Activated CD8-positive, alpha-beta T cell treated with anti-CD3 and anti-CD28 coated beads, Interleukin-2, amount 10 ng/mL, durations not matched to agents 7 days and 5 days (primary cell): ENCODE measurements at places on chromosomes 5 and 9. TPM values are rescaled to one million over a fixed set of nuclear protein-coding genes. Genes with fewer than 3 reads are reported as not detected.
A peak's percentile ranks its signal among the peaks of the same experiment; 100 is the strongest.

PTGDS gene
- total RNA-seq, result 1.2 TPM

C9orf153 gene
- 0.42 TPM for total RNA-seq

SLC6A3 gene
- total RNA-seq, result not detected

DIPK1B gene
- total RNA-seq, result 0.16 TPM

OTP gene
- not detected for total RNA-seq

ELAVL2 gene
- not detected for total RNA-seq

DNA sequence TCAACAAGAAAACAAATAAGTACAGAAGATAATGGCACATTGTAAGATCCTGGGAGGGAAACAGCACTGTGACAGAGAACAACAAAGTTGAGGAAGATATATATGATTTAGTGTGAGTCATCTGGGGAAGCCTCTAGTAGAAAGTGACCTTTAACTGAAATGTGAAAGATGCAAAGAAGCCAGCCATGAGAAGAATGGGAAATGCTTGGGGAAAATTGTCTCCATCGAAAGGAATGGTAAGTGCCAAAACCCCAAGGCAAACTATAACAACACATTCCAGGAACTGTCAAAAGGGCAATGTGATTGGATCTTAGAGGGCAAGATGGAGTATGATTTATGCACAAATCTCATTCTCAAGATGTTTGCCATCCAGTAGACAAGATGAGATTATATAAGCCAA, 537.8 kb upstream of the BRINP1 start:
- no peak for DNase-seq

DNA sequence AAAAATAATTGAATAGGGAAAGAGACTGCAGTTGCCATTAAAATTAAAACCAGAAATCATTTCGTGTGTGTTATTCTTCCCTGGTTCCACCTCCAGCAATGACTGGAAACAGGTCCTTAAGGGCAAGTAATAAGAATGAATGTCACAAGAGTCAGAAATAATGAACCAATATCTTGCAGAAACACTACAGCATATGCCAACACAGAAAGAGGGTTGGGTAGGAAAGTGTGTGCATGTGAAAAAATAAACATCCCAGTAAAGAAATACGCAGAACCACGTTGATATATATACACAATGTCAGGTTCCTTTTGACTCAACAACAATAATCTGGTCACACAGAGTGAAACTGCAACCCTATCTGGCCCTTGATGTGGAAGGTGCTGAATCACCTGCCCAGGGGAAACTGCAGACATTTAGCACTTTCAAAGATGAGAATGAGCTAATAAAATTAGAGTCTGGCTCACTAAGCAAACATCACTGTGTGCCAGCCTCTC, 15.0 kb downstream of the HMHB1 start:
- peak; percentile 39 for DNase-seq

GRCh38 chr9:97567182-97567893, 65.8 kb downstream of the TSTD2 start:
- DNase-seq, result no peak

- DNase-seq, result no peak
These were observed 105.5 kb downstream of the PJA2 start for GRCh38 chr5:109304309-109304708.

- DNase-seq, result peak; percentile 79
These were observed 26.6 kb downstream of the GRAMD2B start for GRCh38 chr5:126449751-126450271.

DNA sequence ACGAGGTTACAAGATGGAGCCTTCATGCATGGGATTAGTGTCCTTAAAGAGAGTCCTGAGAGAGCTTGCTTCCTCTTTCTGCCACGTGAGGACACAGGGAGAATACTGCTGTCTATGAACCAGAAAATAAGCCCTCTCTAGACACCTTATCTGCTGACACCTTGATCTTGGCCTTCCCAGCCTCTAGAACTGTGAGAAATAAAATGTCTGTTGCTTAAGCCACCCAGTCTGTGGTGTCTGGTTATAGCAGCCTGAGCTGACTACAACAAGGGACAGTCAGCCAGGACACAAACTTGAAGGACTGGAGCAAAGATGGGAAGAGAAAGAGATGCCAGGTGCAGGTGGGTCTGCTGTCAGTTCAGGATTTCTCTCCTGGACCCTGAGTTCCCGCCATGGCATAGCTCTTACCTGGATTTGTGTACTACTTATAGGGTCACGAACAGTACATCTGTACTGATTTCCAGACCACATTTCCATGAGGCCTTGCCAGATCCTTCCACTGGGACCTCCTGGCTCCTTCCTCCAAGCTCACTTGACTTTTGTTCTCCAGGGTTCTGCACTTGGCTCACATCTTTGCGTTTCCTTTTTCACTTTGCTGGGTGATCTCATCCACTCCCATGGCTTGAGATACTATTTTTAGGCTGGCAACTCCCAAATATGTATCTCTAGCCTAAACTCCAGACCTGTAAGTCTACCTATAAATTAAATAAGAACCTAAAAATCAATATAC, 44.9 kb upstream of the LIFR start:
- DNase-seq, result no peak

- DNase-seq, result no peak
These were observed 179.7 kb downstream of the TSSK1B start for GRCh38 chr5:113255105-113255504.

DNA sequence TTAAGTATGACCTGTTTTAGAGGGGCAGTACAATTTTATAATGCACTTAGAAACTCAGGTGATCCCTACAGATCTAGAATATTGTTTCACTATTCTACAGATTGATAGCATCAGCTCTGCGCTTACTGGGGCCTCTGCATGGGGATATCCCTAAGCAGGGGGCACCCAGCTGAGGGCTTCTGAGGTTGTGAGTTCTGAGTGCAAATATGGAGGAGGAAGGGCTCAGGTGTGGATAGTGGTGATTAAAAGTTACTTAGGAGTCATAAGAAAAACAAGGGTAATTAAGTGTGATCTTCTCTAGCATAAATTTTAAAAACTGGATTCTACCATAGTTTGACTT, 274.4 kb downstream of the EFNA5 start:
- no peak for DNase-seq

DNA sequence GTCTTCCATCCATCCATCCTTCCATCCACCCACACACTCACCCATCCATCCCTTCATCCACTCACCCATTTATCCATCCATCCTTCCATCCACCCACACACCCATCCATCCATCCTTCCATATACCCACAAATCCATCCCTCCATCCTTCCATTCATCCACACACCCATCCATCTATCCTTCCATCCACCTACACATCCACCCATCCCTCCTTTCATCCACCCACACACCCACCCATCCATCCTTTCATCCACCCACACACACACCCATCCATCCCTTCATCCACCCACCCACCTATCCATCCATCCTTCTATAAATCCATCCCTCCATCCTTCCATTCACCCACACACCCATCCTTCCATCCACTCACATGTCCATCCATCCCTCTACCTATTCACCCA, 23.6 kb downstream of the DRD1 start:
- DNase-seq, result no peak

GRCh38 chr9:115671963-115672305, 481.7 kb upstream of the PAPPA start:
- DNase-seq, result no peak

- DNase-seq, result no peak
These were observed 223.2 kb downstream of the TLR4 start for GRCh38 chr9:117927354-117927753.

- DNase-seq, result no peak
These were observed 14.4 kb upstream of the ARL15 start for GRCh38 chr5:54324651-54325271.

DNA sequence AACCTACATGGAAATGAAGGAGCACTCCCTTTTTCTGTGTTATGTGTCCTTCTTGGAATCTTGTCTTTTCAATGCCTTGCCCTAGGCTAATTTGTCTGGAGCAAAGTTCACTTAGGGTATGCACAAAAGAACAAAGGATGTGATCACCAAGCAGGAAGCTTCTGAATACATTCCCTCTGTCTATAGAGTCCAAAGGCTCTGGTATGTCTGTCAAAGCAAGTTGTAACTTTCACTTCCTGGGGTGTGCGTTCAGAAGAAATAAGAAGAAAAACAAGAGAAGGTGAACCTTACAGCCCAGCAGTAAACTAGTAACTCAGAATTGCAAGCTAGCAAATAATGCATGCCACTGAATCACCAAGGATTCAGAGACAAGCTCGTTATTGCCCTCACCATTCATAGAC, 31.7 kb upstream of the CDH6 start:
- DNase-seq, result no peak

GRCh38 chr9:75930730-75931321, 40.4 kb downstream of the PCSK5 start:
- no peak for DNase-seq

DNA sequence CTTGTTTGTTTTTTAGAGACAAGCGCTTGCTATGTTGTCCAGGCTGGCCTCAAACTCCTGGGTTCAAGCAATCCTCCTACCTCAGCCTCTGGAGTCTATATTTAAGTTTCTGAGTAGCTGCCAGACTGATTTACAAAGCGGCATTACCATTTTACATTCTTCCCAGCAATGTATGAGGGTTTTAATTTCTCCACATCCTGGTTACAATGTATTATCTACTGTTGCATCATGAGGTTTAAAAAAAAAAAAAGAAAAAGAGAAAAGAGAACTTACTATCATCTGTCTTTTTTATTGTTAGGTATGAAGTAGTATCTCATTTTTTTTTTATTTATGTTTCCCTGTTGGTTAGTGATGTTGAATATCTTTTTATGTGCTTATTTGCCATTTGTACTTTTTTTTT, 18.9 kb upstream of the CLINT1 start:
- no peak for DNase-seq

DNA sequence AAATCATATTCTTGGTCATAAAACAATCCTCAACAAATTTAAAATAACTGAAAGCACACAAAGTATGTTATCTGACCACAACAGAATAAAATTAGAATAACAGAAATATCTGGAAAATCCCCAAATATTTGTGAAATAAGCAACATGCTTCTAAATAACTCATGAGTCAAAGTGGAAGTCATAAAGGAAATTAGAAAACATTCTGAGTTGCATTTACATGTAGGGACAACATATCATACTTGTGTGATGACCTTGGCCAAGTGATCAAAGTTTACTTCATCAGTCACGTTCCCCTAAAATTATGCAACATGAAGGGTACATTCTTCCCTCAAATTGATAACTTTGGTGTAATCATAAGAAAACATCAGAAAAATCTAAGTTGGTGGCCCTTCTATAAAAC, 64.7 kb downstream of the CSF2 start:
- DNase-seq, result no peak
